Activated gamma-delta T cell treated with Interleukin-2 at 50 U/mL for 16 hours (primary cell): ENCODE measurements at places on chromosomes 5 and 9.

DNA sequence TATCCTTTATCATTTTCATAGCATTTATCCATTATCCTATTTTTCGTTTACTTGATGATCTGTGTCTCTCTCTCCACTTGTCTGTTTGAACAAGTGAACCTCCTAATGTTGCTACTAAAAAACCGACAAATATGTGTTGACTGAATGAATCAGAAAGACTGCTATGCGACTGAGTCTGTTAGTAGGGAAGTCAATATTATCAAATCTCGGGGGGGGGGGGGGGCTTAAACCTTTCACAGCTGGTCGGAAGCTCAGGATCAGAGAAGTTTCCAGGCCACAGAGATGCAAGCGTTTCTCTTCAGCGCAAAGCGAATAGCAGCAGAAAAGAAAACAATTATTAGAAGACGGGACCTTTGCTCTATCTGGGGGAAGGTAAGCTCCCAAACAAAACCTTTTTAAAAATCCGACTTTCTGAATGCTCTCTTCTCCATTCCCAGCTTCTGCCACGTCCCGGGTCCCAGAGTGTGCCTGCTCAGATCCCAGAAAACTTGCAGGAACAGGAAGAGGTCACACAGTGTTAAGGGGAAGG is 412 bp downstream of the RIOK2 start:
- DNase-seq, result no peak

- no peak for DNase-seq
Observed at GRCh38 chr9:119537138-119537537, 167.9 kb upstream of the BRINP1 start.

DNA sequence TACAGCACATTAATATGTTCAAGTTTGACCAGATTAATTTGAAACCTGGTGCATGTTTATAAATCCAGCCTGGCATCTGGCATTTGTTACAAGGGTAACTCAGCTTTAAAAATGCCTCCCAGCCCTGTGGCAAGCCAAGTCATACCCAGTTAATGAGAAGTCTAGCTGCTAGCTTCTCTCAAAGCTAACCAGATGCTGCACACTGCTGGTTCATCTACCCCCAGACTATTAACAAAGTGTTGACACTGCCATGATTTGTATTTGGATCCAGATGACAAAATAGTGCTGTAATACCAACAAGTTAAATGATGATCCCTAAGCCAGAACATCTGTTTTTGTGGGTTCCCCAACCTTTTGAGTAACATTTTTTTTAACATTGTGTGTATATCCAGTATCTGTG is 573.7 kb upstream of the DAB2 start:
- DNase-seq, result no peak

GRCh38 chr9:27427272-27427643 is 96.8 kb upstream of the IFNK start:
- DNase-seq, result no peak

- no peak for DNase-seq
Observed at GRCh38 chr9:113558632-113559502, 95.3 kb downstream of the RGS3 start.
